ENCODE measurements at places on chromosomes 2 and 18. TPM values are rescaled to one million over a fixed set of nuclear protein-coding genes. Genes with fewer than 3 reads are reported as not detected.

DNA sequence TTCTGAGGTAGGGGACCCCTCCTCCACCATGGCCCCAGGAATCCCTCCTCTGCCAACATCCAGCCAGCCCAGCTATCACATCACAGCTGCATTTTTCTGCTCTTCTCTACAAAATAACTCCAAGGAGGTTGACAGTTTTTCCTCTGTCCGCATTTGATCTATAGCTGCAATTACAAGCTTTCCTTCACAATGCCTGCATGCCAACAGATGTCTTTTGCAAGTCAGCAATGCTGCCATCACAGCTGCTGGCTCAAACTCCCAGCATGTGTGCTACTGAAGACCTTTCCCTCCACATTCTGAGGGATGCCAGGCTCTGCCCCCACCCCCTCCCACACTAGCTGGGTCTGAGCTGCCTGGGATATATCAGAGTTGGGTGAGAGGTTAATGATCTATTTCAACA lies 51.7 kb downstream of the MCFD2 start:
- H3K27ac ChIP-seq: no peak overlapping the region
- H3K36me3 ChIP-seq: peaks cover 8% of the 10 kb centered on the region
- peaks cover 20% of the 10 kb centered on the region for H3K27me3 ChIP-seq
- no peak for DNase-seq
- H3K4me1 ChIP-seq: no peaks in the 10 kb centered on the region

The EFEMP1 gene
- total RNA-seq: not detected

- DNase-seq: no peak
- no peaks in the 10 kb centered on the region for H3K36me3 ChIP-seq
- no peak overlapping the region for H3K27ac ChIP-seq
- peaks cover 6% of the 10 kb centered on the region for H3K27me3 ChIP-seq
- H3K4me1 ChIP-seq: no peaks in the 10 kb centered on the region
Measured at GRCh38 chr2:175726223-175726622, 275.8 kb downstream of the LNPK start.

DNA sequence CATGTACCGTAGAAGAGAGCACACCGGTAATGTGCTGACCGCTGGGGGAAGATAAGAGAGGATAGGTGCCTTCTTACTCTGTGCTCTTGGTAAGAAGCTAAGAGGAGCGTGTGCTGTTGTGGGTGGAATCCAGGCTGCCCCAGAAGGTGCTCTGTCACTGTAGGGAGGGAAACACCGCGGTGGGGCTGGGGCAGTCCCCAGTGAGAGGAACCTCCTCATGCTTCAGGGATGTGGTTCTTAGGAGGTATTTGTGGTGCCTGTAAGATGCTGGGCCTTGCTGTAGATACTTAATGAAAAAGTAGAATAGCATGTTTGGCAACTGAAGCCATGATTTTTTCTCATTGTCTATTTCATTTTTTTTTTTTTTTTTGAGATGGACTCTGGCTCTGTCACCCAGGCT lies 1.1 kb downstream of the COLEC11 start:
- H3K27me3 ChIP-seq: peaks cover 18% of the 10 kb centered on the region
- H3K4me3 ChIP-seq: no peak overlapping the region
- no peak overlapping the region for H3K27ac ChIP-seq
- peaks cover 1% of the 10 kb centered on the region for H3K36me3 ChIP-seq
- DNase-seq: peak; percentile 75

GRCh38 chr2:180761224-180761623 lies 219.2 kb upstream of the UBE2E3 start:
- H3K27me3 ChIP-seq: no peaks in the 10 kb centered on the region
- H3K4me3 ChIP-seq: no peak overlapping the region
- DNase-seq: no peak
- no peaks in the 10 kb centered on the region for H3K36me3 ChIP-seq

GRCh38 chr18:21291106-21291505 lies 49.1 kb downstream of the GREB1L start:
- H3K36me3 ChIP-seq: no peaks in the 10 kb centered on the region
- DNase-seq: no peak
- H3K27ac ChIP-seq: no peak overlapping the region
- peaks cover 20% of the 10 kb centered on the region for H3K27me3 ChIP-seq
- no peaks in the 10 kb centered on the region for H3K4me1 ChIP-seq

The EPG5 gene
- total RNA-seq: 22.2 TPM

DNA sequence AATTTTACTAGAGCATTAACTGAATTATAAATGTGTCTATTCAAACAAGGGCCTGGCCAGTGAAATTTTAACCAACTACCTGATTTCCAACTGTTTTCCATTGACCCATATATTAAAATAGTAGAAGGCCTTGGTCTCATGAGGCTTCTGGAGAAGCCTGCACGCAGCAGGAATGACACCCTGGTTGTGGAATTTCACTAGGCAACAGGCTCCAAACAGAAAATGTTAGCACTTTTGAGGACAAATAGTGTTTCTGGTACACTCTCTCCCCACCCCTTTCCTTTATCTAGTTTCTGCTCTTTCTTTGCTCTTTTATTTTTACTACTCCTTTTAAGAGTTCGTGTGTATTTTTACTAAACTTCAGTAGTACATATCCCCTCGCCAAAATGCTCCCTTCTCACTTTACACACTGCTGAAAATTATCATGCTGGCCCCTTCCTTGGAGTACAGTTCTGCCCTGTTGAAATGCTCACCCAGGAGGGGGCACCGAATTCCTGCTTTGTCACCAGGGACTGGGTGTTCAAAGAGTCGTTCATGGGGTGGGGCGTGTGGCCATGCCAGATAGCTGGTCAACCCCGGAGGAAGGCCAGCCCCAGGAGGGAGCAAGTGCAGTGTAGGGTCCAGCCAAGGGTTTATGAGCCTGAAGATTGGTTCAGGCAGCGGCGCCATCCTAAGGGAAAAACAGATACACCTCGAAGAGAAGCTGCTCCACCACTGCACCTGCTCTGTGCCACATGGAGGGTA lies 22.1 kb upstream of the COL6A3 start:
- peak overlapping the region; percentile 36 for H3K4me3 ChIP-seq
- DNase-seq: no peak
- H3K27ac ChIP-seq: peak overlapping the region; percentile 1
- H3K27me3 ChIP-seq: no peaks in the 10 kb centered on the region

GRCh38 chr2:28689771-28690170 lies 61.9 kb upstream of the PPP1CB start:
- H3K27ac ChIP-seq: no peak overlapping the region
- no peaks in the 10 kb centered on the region for H3K27me3 ChIP-seq
- H3K4me1 ChIP-seq: peaks cover 22% of the 10 kb centered on the region
- no peak overlapping the region for H3K4me3 ChIP-seq

DNA sequence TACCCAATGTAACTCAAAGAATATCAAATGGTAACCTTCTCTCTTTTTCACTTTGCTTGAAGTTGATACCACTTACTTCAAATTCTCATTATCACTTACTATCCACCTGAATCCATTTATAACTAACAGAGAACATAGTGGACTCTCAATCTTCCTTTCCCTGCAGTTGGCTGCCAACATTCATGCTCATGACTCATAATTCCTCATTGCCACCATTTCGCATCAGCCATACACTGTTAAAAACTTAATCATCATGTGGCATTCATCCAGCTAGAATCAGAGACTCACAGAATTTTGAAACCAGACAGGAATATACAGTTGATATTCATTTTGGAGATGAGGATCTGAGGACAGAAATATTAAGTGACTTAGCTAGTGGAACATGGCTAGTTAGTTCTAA lies 56.8 kb downstream of the SLC4A10 start:
- no peaks in the 10 kb centered on the region for H3K4me1 ChIP-seq
- no peaks in the 10 kb centered on the region for H3K36me3 ChIP-seq
- DNase-seq: no peak
- H3K27ac ChIP-seq: no peak overlapping the region

The TBC1D8 gene
- total RNA-seq: 5.2 TPM

DNA sequence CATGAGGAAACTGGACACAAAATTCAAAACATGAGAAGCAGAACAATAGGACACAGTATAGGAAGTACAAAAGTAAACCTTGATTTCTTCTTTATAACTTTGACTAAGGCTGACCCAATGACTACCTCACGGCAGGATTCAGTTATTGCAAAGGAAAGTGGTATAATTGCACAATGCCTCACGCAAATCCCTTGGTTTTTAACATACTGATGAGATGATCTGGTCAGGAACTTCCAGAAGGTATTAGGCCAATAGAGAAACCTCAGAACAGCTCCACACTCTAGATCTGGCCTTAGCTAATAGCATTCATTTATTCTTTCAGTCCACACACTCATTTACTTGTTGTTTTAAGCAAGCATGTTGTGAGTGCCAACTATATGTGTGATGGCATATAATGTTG lies 1526.9 kb upstream of the ACVR2A start:
- H3K27me3 ChIP-seq: no peaks in the 10 kb centered on the region
- no peaks in the 10 kb centered on the region for H3K36me3 ChIP-seq

- no peak for DNase-seq
- H3K27ac ChIP-seq: no peak overlapping the region
- H3K36me3 ChIP-seq: no peaks in the 10 kb centered on the region
- H3K27me3 ChIP-seq: no peaks in the 10 kb centered on the region
- H3K4me3 ChIP-seq: no peak overlapping the region
Measured at GRCh38 chr2:66815886-66816285, 381.0 kb downstream of the MEIS1 start.
